ENCODE measurements at places on chromosomes 5 and 9. TPM values are rescaled to one million over a fixed set of nuclear protein-coding genes. Genes with fewer than 3 reads are reported as not detected.

Gene DMGDH
- 2.5 TPM for total RNA-seq

Gene IFNA10
- total RNA-seq: not detected

Gene ACOT12
- 2.2 TPM for total RNA-seq

Gene ARL14EPL
- total RNA-seq: not detected

Gene DHFR
- total RNA-seq: 39.1 TPM

Gene SPRY4
- total RNA-seq: 2.5 TPM

Gene C5orf22
- total RNA-seq: 22.4 TPM

Gene SPZ1
- not detected for total RNA-seq

Data from smooth muscle cell of trachea (primary cell).